Lower lobe of right lung (tissue), 2 donors: ENCODE measurements at places on chromosomes 12 and 14. TPM values are rescaled to one million over a fixed set of nuclear protein-coding genes. Genes with fewer than 3 reads are reported as not detected.
A peak's percentile ranks its signal among the peaks of the same experiment; 100 is the strongest.

DNA sequence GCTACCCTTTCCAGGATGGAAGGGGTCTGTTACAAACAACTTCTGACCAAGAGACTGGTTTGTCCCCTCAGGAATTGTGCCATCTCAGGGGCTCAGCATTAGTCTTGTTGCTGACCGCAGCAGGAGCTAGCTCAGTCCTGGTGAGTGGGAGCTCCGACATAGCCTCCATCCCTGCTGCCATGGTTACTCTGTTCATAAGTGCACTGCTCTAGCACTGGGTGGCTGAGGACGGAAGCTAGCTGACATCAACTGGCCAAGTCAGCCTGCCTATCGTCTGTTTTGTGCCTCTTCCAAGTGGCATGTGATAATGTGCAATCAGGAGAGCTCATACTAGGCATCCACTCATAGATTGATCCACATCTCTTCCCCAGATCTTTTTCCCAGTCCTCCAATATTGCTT lies 7.5 kb downstream of the SLC17A8 start:
- no peak overlapping the region for H3K4me3 ChIP-seq
- H3K4me1 ChIP-seq = no peaks in the 10 kb centered on the region
- DNase-seq = no peak
- no peaks in the 10 kb centered on the region for H3K36me3 ChIP-seq

The TSHR gene
- not detected for total RNA-seq

- no peak overlapping the region for H3K27ac ChIP-seq
- no peak for DNase-seq
- H3K4me3 ChIP-seq = no peak overlapping the region
- no peaks in the 10 kb centered on the region for H3K27me3 ChIP-seq
Measured at GRCh38 chr12:132837693-132838409, 9.2 kb upstream of the GOLGA3 start.

GRCh38 chr12:31728289-31728916 lies 418 bp downstream of the AMN1 start:
- peak overlapping the region; percentile 78 for H3K4me3 ChIP-seq
- DNase-seq = peak; percentile 66
- peak overlapping the region; percentile 95 for H3K27ac ChIP-seq

- no peak for DNase-seq
- peaks cover 8% of the 10 kb centered on the region for H3K36me3 ChIP-seq
- no peaks in the 10 kb centered on the region for H3K4me1 ChIP-seq
- no peak overlapping the region for H3K27ac ChIP-seq
- H3K27me3 ChIP-seq = no peaks in the 10 kb centered on the region
Measured at GRCh38 chr12:23540572-23540971, 408.9 kb downstream of the SOX5 start.

The IFNG gene
- total RNA-seq = not detected

The CHFR gene
- 43.6 TPM for total RNA-seq

GRCh38 chr14:20969336-20969735 lies 14.0 kb downstream of the RNASE2 start:
- H3K27ac ChIP-seq = no peak overlapping the region
- no peak overlapping the region for H3K4me3 ChIP-seq
- no peaks in the 10 kb centered on the region for H3K27me3 ChIP-seq
- peaks cover 12% of the 10 kb centered on the region for H3K4me1 ChIP-seq
- no peaks in the 10 kb centered on the region for H3K36me3 ChIP-seq
- no peak for DNase-seq

DNA sequence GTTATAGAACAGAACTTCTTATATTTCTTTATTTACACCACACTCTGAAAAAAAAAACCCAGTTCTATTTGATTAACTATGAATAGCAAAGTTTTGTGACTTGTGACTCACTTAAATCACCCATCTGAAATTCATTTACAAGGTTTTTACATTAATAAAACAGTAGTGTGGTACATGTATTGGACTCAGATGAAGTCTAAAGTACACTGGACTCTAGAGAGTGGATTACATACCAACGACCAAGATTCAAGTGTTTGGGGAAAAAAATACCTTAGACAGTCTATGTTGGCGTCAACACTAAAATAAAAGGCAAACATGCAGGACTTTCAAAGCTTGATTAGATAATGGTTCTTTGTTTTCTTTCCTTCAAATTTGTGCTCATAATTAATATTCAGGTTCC lies 85.7 kb downstream of the SLC38A1 start:
- no peak overlapping the region for H3K4me3 ChIP-seq
- no peaks in the 10 kb centered on the region for H3K36me3 ChIP-seq
- H3K27me3 ChIP-seq = no peaks in the 10 kb centered on the region
- no peak for DNase-seq
- no peak overlapping the region for H3K27ac ChIP-seq

GRCh38 chr14:34187061-34187460 lies 236.2 kb upstream of the EGLN3 start:
- no peak for DNase-seq
- no peak overlapping the region for H3K27ac ChIP-seq
- H3K4me1 ChIP-seq = no peaks in the 10 kb centered on the region
- H3K4me3 ChIP-seq = no peak overlapping the region
- H3K36me3 ChIP-seq = no peaks in the 10 kb centered on the region

The GARIN6 gene
- not detected for total RNA-seq

The FSCB gene
- total RNA-seq = 0.12 TPM

The TESPA1 gene
- total RNA-seq = 5.0 TPM

The ABCB9 gene
- total RNA-seq = 2.9 TPM

GRCh38 chr14:104515811-104516780 lies 63.5 kb upstream of the C14orf180 start:
- no peak overlapping the region for H3K4me3 ChIP-seq
- no peaks in the 10 kb centered on the region for H3K36me3 ChIP-seq
- no peak overlapping the region for H3K27ac ChIP-seq
- H3K4me1 ChIP-seq = no peaks in the 10 kb centered on the region
- H3K27me3 ChIP-seq = peaks cover 14% of the 10 kb centered on the region

DNA sequence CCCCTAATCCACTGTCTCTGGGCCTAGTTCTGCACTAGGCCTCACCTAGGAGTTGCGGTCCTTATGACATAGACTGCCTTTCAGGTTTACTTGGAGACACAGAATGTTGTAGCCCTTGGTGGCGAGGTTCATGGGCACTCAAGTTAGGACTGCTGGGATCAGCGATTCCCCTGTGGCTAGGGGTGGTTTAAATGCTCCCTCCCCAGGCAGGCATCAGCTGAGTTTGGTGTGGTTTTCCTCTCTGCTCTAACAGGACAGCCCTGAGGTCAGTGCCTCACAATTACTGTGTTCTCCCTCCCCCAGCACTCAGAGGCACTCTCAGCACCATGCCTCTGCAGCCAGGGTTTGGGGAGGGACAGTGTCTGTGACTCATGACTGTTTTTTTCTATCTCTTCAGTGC lies 22.2 kb upstream of the RDH16 start:
- H3K36me3 ChIP-seq = no peaks in the 10 kb centered on the region
- DNase-seq = no peak
- H3K4me3 ChIP-seq = no peak overlapping the region
- H3K27me3 ChIP-seq = no peaks in the 10 kb centered on the region
- no peaks in the 10 kb centered on the region for H3K4me1 ChIP-seq

The CIROP gene
- total RNA-seq = not detected

DNA sequence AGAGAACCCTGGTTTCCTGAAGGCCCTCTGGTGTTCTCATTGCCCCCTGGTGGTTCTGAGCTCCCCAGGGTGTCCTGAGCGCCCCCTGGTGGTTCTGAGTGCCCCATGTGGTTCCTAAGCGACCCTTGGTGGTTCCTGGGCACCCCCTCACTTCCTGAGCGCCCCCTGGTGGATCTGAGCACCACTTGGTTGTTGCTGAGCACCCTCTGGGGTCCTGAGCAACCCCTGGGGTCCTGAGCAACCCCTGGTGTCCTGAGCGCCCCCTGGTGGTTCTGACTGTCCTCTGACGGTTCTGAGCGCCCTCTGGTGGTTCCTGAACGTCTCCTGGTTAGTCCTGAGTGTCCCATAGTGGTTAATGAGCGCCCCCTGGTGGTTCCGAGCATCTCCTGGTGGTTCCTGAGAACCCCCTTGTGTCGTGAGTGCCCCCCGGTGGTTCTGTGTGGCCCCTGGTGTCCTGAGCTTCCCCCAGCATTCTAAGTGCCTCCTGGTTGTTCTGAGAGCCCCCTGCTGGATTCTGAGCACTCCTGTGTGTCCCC lies 568.3 kb downstream of the TMEM121 start:
- DNase-seq = no peak
- no peaks in the 10 kb centered on the region for H3K27me3 ChIP-seq
- H3K4me1 ChIP-seq = no peaks in the 10 kb centered on the region
- H3K27ac ChIP-seq = no peak overlapping the region
- no peak overlapping the region for H3K4me3 ChIP-seq

- no peak overlapping the region for H3K27ac ChIP-seq
- no peak for DNase-seq
- H3K27me3 ChIP-seq = no peaks in the 10 kb centered on the region
- peaks cover 53% of the 10 kb centered on the region for H3K4me1 ChIP-seq
- no peaks in the 10 kb centered on the region for H3K36me3 ChIP-seq
Measured at GRCh38 chr12:116148844-116149243, 128.6 kb downstream of the MED13L start.

GRCh38 chr12:91662021-91662420 lies 479.4 kb upstream of the DCN start:
- no peak for DNase-seq
- no peak overlapping the region for H3K4me3 ChIP-seq
- no peaks in the 10 kb centered on the region for H3K4me1 ChIP-seq
- no peaks in the 10 kb centered on the region for H3K27me3 ChIP-seq
- H3K36me3 ChIP-seq = no peaks in the 10 kb centered on the region
- H3K27ac ChIP-seq = no peak overlapping the region

The ZC2HC1C gene
- 4.7 TPM for total RNA-seq

The NAV3 gene
- total RNA-seq = 8.7 TPM

- no peak overlapping the region for H3K27ac ChIP-seq
- no peak for DNase-seq
- peaks cover 11% of the 10 kb centered on the region for H3K27me3 ChIP-seq
- peaks cover 3% of the 10 kb centered on the region for H3K36me3 ChIP-seq
- peaks cover 5% of the 10 kb centered on the region for H3K4me1 ChIP-seq
Measured at GRCh38 chr12:109601557-109601956, 28.0 kb downstream of the MVK start.

- H3K27ac ChIP-seq = no peak overlapping the region
- H3K36me3 ChIP-seq = no peaks in the 10 kb centered on the region
- no peaks in the 10 kb centered on the region for H3K4me1 ChIP-seq
- H3K27me3 ChIP-seq = no peaks in the 10 kb centered on the region
Measured at GRCh38 chr12:59677857-59678256, 82.0 kb downstream of the SLC16A7 start.

DNA sequence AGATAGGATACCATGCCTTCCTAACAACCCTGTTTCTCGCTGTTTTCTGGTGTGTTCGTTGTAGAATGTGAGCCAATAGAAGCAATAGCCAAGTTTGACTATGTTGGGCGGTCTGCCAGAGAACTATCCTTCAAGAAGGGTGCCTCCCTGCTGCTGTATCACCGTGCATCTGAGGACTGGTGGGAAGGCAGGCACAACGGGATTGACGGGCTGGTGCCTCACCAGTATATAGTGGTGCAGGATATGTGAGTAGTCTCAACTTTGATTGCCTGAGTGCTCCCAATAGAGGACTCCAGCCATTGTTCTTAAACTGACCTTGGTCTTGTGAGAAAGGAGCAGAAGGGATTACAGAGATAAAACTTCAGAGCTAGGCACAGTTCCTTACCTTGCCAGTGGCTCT lies 96.2 kb downstream of the KICS2 start:
- H3K36me3 ChIP-seq = peaks cover 8% of the 10 kb centered on the region
- no peaks in the 10 kb centered on the region for H3K4me1 ChIP-seq
- no peak overlapping the region for H3K4me3 ChIP-seq
- DNase-seq = no peak
- no peak overlapping the region for H3K27ac ChIP-seq

- H3K36me3 ChIP-seq = peaks cover 74% of the 10 kb centered on the region
- no peak overlapping the region for H3K4me3 ChIP-seq
- peaks cover 66% of the 10 kb centered on the region for H3K4me1 ChIP-seq
- no peak for DNase-seq
Measured at GRCh38 chr12:54286042-54287030, 5.8 kb downstream of the HNRNPA1 start.

GRCh38 chr12:45329238-45329637 lies 113.3 kb downstream of the ANO6 start:
- no peaks in the 10 kb centered on the region for H3K36me3 ChIP-seq
- H3K27ac ChIP-seq = no peak overlapping the region
- no peaks in the 10 kb centered on the region for H3K27me3 ChIP-seq
- H3K4me1 ChIP-seq = no peaks in the 10 kb centered on the region

DNA sequence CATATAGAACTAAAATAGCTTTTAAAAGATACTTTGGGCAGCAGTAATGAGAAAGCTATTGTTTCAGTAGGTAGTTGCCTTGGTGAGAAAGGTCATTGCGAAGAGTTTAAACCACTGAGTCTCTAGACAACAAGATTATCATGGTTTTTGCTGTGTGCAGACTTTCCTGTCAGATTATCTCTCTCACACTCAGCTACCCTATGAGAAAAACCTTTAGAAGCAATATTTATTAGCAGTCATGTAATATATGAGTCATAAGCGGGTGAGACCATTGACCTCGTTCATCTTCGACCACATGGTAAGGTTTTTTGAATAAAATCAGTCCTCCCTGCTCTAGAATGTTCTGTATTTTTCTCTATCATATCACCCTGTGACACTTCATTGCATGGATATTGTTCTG lies 59.9 kb downstream of the GPR65 start:
- H3K36me3 ChIP-seq = no peaks in the 10 kb centered on the region
- H3K4me3 ChIP-seq = no peak overlapping the region
- H3K27ac ChIP-seq = no peak overlapping the region
- DNase-seq = no peak
- H3K4me1 ChIP-seq = no peaks in the 10 kb centered on the region
- no peaks in the 10 kb centered on the region for H3K27me3 ChIP-seq

- no peaks in the 10 kb centered on the region for H3K27me3 ChIP-seq
- H3K4me1 ChIP-seq = peaks cover 5% of the 10 kb centered on the region
- H3K36me3 ChIP-seq = no peaks in the 10 kb centered on the region
- no peak overlapping the region for H3K4me3 ChIP-seq
Measured at GRCh38 chr12:104727726-104728465, 230.2 kb downstream of the SLC41A2 start.

The ACOT6 gene
- not detected for total RNA-seq

The NACA gene
- 673 TPM for total RNA-seq

GRCh38 chr12:53353257-53353655 lies 17.1 kb upstream of the SP7 start:
- no peak overlapping the region for H3K27ac ChIP-seq
- H3K36me3 ChIP-seq = no peaks in the 10 kb centered on the region
- no peaks in the 10 kb centered on the region for H3K27me3 ChIP-seq
- H3K4me1 ChIP-seq = no peaks in the 10 kb centered on the region

DNA sequence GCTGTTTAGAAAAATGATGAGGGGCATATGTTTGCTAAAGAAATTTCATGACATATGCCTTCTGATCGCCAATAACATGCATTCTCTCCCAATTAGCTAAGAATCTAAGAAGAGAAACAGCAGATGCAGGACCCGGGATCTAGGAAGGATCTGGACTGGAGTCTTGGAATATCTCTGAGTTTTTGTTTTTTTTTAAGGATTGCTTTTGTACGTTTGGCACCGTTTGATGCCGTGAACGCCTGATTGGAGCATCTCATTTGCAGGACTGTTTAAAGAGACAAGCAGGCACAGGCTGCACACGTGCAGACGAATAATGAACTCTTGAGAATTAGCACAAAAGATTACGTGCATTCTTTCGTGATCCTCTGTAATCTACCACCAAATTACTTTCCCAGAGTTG lies 13.6 kb downstream of the EML1 start:
- no peaks in the 10 kb centered on the region for H3K36me3 ChIP-seq
- no peaks in the 10 kb centered on the region for H3K27me3 ChIP-seq
- DNase-seq = no peak

The C12orf50 gene
- total RNA-seq = not detected
